ENCODE measurements at places on chromosomes 2 and 18.

- DNase-seq, result no peak
Observed at GRCh38 chr2:19355014-19355405, 3.4 kb downstream of the OSR1 start.

DNA sequence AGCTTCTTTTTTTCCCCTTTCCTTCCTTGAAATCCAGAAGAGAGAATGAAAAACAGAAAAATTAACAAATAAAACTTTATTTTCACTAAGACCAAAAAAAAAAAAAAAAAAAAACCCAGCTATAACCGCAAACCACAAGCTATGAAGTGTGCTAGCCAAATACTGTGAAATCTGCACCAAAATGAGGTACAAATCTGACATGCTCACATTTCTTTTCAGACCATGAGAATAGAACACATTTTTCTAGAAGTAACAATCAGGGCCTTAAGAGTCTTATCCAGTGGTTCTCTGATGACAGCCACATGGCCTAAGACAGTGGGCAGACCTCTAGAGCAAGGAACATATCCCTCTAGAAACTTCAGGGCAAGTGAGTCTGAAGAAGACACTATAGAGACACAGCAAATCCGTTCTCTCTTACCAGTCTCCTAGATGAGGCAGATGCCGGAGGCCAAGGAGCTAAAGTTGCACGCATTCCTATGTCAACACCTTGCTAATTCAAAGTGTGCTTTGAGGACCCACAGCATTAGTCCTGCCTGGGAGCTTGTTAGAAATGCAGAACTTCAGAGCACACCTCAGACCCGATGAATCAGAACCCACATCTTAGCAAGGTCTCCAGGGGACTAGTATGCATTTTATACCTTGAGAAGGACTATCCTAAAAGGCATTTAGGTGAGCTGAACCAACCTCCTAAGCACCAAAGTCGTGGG lies 317.1 kb downstream of the MYCN start:
- no peak for DNase-seq

DNA sequence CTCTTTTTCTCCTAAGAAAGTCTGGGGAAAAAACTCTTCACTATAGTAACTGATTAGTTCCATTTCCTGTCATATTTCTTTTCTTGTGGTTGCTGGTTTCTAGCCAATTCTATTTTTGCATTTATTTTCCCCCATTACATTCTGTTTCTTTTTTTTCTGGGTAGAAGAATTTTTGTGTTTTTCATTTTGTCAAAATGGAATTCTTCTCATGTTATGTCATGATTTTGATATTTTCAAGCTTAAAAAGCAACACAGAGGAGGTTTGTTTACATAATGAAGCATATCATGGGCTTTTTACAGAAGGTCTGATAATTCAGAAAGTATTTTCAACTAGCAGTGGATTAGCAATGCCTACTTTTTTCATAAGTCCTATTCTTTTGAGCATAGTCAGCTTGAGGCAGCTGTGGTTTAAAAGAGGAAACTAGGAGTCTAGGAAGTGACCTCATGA lies 102.0 kb downstream of the MAP2 start:
- no peak for DNase-seq

DNA sequence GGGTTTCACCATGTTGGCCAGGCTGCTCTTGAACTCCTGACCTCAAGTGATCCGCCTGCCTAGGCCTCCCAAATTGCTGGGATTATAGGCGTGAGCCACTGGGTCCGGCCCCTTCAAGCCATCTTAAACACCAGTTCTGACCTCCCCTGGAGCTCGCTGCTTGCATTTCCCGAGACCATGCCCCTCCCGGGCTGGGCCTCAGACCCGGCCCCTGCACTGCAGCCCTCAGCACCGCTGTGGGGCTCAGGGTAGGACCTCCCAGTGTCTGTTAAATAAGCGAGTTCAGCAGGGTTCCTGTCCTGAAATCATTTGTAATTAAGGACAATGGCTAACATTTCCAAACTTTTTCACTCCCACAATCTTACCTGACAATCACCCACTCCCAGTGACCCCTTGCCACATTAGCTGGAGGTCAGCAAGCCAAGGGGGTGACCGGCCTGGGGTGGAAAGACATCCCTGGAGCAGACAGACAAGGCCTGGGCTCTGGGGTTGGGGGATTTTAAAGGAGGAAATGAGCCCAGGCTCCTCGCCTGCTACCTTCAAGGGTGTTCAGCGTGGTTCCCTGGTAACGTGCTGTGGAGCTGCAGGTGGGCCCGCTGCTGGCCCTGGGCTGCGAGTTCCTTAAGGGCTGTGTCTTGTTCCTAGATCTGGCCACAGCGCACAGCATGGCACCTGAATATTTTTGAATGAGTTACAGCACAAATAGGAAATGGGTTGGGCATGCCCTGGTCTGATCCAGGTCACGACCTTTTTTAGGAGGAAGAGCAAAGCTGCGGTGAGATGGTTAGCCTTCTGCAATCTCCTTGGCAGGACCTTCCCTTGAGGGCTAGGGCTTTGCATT lies 15.1 kb downstream of the CYS1 start:
- no peak for DNase-seq

GRCh38 chr18:1090758-1091157 lies 186.1 kb downstream of the ADCYAP1 start:
- no peak for DNase-seq

DNA sequence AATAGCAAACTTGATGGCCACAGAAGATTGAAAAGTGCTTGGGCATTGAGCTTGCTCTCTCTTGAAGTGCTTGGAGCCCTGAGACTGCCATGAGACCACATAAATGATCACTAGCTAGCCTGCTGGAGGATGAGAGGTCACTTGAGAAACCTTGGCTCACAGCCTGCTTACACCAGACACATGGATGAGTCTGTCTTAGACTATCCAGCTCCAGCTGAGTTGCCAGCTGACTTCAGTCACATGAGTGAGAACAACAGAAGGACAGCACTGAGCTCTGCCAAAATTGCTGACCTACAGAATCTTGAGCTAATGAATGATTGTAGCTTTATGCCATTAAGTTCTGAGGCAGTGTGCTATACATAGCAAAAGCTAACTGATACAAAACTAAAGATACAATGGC lies 18.1 kb downstream of the NABP1 start:
- DNase-seq, result no peak

DNA sequence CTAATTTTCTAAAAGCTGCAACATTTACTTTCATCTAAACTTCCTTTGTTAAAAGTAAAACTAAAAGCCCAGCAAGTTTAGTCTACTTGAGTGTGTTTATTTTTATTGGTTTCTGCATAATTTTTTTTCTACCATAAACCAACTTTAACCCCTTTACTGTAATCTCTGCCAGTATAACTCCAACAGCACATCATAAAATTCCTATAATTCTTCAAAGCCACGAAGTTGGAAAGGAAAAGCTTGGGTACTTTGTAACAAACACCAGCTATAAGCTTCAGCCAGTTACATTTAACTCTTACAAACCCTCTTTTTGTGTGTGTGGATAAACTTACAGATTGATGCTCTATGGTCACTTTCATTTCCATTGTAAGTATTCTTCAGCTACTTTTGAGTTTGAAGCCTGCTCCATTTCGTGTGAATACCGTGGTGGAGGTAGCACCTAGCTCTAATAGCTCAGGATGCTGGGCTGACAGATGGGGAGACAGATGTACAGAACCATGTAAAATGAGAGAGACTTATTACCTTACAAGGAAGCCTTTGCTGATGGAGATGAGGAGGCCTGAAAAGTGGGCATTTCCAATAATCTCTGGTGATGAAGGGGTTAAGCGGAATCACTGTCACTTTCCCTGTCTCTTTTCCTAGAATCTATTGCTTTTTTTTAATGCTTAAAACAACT lies 42.5 kb downstream of the ZEB2 start:
- no peak for DNase-seq

GRCh38 chr2:166449439-166449838 lies 44.6 kb downstream of the SCN7A start:
- DNase-seq, result no peak

- DNase-seq, result no peak
Observed at GRCh38 chr2:36808386-36809068, 112.0 kb downstream of the VIT start.
